Fibroblast of pulmonary artery (primary cell): ENCODE measurements at places on chromosomes 4 and X.

GRCh38 chrX:137287191-137287590, 253.4 kb upstream of the GPR101 start:
- DNase-seq: no peak

DNA sequence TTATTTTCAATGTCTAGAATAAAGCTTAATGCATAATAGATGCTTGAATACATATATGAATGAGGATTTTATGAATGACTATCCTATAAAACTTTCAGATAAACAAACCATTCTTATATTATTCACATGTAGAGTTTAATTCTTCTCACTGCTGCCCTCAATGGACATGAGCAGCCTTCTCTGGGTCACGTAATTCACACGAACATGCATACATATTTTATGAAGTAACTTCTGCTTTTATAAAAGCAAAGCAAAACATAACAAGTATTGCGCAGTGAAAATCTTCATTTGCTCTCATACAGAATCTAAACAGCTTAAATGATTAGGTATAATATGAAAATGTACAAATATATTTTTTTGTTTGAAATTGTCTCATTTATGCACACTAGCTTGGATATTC, 116.7 kb downstream of the TMA16 start:
- no peak for DNase-seq

GRCh38 chr4:41285864-41286235, 29.1 kb downstream of the UCHL1 start:
- no peak for DNase-seq

- no peak for DNase-seq
These were observed 141.5 kb upstream of the PABPC4L start for GRCh38 chr4:134343081-134343480.

- DNase-seq: no peak
These were observed 27.4 kb downstream of the APELA start for GRCh38 chr4:164904336-164904735.

GRCh38 chr4:52950226-52950625, 88.1 kb downstream of the RASL11B start:
- no peak for DNase-seq

DNA sequence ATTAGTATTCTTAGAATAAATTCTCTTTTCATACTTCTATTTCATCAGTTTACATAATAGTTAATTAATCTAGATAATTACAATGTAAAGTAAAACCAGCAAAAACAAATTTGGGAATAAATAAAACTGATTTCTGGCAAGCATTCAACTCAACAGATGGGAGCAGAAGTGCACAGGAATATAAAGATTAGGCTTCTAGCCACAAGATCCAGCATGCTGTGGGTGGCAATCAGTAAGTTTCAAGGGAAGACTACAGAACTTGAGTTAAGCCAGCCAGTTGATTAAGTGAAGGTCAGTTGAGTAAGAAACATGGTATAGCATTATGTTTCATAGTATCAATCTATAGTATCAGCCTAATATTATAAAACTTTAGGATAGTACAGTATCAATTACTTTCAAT, 324.2 kb upstream of the AADAT start:
- no peak for DNase-seq

DNA sequence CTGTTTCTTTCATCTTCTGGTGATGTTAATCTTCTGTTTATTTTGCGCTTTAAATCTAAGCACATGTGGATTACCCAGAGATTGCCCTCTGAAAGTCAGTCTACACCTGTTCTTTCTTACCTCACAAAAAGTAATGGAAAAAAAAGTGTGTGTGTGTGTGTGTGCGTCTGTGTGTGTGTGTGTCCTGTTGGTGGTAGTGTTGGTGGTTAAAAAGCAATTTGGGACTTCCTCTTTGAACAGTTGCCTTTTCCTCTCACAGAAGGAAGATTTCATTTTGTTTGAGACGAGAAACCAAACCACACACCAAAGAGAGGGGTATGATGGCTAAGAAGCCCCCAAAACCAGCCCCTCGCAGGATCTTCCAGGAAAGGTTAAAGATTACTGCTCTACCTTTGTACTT, at the start of gene STAP1:
TSS of gene STAP1 (plus strand) at position 235 of the 400 bp plus-strand sequence. CDS start at position 318, 83 bp downstream.
- no peak for DNase-seq

GRCh38 chr4:156800463-156800862, 171.1 kb downstream of the PDGFC start:
- no peak for DNase-seq

DNA sequence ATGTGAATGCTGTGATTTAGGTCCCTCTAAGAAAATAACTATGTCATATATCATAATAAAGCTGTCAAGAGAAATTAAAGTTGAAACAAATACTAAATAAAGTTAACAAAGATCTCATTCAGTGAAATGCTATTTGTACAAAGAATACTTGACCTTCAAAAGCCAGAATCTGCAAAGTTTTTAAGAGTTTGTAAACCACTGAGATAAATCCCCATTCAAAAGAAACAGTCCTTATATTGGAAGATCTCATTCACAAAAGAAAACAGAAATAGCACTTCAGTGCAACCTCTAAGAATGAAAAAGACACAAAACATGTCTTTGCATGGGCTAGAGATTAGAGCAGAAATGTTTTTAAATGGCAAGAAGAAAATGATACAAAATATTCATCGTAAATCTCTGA, 149.1 kb upstream of the USP38 start:
- no peak for DNase-seq

DNA sequence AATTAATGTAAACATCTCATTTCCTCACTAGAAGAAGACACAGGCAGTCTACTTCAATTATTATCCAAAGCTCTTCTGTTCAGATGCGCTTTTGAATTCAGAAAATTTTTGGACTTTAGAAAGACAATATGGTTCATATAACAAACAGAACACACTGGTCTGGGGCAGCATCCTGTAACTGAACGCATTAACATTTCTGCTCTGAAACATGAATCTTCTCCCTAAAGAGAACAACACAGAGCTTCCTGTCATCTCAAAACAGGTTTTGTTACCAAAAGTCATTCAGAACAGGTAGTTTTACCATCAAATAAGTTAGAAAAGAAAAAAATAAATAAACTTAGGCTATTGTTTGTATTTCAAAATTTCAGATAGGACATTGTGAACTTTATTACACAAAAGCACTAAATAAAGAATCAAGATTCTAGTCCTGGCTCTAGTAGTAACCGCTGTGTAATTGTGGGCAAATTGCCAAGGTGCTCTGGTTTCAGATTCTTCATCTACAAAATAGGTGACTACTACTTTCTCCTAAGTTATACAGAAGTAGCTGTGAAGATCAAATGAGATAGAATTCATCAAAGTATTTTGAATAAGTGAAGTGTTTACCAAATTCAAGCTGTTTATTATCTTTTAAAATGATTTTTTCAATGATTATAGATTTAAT, 252.3 kb upstream of the RASGEF1B start:
- DNase-seq: peak; percentile 17

DNA sequence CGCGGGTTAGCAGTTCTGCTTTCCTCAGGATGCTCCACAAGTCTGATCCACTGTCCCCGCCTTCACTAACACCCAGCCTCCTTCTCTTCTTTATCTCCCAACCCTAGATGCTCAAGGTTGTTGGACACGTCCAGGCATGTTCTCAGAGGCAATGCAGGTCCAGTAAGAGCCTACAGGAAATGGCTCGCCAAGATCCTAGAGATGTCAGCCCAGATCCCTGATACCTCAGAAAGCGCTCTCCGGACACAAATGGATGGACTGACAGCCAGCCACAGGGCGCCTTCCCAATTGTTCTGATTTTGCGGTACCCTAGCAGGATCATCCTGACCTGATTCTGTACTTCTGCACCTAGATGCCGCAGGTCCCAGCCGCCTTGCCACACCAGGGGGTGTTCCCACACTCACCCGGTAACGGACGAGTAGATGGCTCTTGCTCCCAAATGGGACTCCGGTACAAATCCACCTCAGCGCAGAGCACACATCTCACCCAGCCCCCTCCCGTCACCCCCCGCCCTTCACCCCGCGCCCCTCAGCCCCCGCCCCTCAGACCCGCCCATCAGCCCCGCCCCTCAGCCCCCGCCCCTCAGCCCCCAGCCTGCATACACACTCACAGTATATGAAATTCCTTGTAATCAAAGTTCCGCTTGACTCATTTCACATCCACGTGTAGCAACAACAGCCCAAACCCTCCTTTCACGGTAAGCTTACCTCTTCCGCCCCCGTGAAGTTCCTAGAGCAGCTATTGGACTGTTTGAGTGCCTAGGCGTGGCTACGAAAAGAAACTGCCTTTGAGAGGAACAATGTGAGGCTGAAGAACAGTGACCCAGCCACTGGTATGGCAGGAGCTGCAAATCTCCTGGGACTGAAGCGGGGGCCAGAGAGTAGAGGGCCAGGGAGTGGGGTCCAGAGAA, at the start of gene EDA2R:
TSS of gene EDA2R (minus strand) at position 488 of the 910 bp plus-strand sequence. CDS start 23,058 bp downstream, outside the sequence.
- DNase-seq: peak; percentile 88

- no peak for DNase-seq
These were observed 31.5 kb downstream of the SMS start for GRCh38 chrX:21972046-21972445.

DNA sequence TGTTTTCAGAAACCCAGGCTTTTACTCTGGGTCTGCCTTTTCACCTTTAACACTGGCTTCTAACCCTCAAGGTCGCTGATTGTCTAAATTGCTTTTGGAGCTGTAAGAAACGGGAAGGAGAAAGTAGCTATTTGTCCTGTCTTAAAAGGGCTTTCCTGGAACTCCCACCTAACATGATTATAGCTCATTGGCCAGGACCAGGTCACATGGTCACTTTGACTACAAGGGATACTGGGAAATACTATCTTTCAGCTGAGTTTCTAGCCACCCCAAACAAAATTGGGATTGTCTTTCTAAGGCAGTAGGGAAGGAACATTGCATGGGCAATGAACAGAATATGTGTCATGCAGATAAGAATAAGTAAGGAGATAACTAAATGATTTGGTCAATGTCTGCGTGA, 106.7 kb upstream of the ARHGAP24 start:
- DNase-seq: no peak

GRCh38 chr4:147481577-147482109, 746 bp downstream of the EDNRA start:
- no peak for DNase-seq

- no peak for DNase-seq
These were observed 262.6 kb downstream of the CHIC1 start for GRCh38 chrX:73825569-73825968.

DNA sequence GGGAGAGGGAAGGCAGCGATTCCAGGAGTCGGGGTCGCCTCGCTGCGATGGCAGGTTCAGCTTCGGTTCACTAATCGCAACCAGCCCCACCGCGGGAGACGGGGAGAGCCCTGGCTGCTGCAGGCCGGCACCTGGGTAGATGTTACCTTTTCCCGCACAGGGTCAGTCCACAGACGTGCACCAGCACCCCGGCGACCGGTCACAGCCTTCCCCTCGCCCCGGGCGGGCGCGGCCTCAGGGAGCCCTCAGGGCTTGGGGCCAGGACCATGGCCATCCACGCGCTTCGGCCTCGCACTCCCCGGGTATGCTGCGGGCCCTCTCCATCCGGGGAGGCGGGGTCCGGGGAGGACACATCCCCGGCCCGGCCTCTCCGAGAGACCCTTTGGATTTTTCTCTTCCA, 26.1 kb upstream of the EXOC1L start:
- no peak for DNase-seq

DNA sequence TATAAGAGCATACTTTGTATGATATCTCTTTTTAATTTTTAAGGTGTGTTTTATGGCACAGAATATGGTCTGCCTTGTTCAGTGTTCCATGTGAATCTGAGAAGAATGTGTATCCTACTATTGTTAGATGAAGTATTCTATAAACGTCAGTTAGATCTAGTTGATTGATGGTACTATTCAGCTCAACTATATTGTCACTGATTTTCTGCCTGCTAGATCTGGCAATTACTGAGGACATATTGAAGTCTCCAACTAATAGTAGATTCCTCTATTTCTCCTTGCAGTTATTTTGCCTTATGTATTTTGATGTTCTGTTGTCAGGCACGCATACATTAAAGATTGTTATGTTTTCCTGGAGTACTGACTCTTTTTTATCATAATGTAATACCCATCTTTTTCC, 39.8 kb downstream of the AWAT2 start:
- DNase-seq: no peak

DNA sequence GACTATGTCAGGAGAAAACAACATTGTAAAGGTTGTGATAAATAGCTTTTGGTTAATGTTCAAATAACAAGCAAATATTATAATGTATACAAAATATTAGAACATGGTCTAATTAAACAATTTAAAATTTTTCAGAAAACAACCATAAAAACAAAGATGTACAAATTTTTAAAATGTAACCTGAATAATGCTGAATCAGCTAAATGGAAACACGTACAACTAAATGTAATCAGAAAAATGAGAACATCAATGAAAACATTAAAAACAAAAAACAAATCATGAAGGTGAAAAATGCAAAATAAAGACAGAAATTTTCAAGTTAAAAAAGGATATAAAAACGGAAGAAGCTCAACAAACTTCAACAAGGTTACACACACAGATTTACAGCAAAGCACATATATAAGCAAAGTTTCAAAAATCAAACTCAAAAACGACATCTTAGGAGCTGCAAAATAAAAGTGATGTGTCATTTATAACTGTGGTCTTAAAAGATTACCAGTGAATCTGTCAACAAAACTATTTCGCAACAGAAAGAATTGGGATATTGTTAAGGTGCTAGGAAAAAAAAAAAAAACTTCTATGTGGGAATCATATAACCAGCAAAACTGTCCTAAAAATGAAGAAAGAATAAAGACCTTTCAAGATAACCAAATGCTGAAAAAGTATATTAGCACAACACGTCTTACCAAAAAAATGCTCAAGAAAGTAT, 31.8 kb downstream of the ZNF732 start:
- no peak for DNase-seq

DNA sequence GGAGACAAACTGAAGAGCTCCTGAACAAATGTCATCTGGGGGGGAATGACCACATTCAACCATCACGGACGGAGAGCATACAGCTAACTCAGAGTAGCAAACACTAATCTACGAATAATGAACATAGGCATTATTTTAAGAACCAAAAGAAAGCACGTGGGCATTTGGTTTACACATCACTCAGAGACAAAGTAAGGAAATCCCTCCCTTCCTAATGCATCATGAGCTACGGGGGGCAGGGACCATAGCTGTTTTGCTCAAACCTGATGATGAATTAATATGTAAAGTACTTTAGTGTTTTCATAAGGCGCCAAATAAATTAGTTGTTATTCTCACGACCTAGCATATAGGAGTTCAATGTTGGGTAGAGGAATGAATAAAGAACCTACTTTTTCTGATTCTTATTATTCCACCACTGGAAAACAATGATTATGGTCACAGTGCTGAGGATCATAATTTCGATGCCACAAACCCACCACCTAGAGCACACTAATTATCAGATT, 11.7 kb upstream of the TMEM156 start:
- peak; percentile 75 for DNase-seq
